Dorsolateral prefrontal cortex (tissue), 122 donors: ENCODE measurements at places on chromosomes 3 and 15. TPM values are rescaled to one million over a fixed set of nuclear protein-coding genes. Genes with fewer than 3 reads are reported as not detected.

The XYLB gene
- 13.0 TPM for total RNA-seq

The SLC22A14 gene
- total RNA-seq: 2.3 TPM

The ZKSCAN7 gene
- total RNA-seq: 5.8 TPM

The ERC2 gene
- 85.2 TPM for total RNA-seq

The GP9 gene
- not detected for total RNA-seq

The VPS8 gene
- total RNA-seq: 98.6 TPM

The TMEM207 gene
- not detected for total RNA-seq

The ZNF662 gene
- total RNA-seq: 13.6 TPM

The GOLGA8H gene
- total RNA-seq: not detected

The PML gene
- total RNA-seq: 30.6 TPM

The THAP10 gene
- 12.9 TPM for total RNA-seq

The NR2E3 gene
- not detected for total RNA-seq

The CCDC54 gene
- not detected for total RNA-seq

The MRAS gene
- total RNA-seq: 200 TPM

The OR5H14 gene
- not detected for total RNA-seq

The NMNAT3 gene
- total RNA-seq: 17.5 TPM

The PLSCR2 gene
- total RNA-seq: not detected

The TRH gene
- not detected for total RNA-seq

The PFN2 gene
- total RNA-seq: 202 TPM

The MESP1 gene
- total RNA-seq: 11.4 TPM

The RRP9 gene
- 11.9 TPM for total RNA-seq

The SCAANT1 gene
- not detected for total RNA-seq

The MST1R gene
- 0.59 TPM for total RNA-seq

The C3orf22 gene
- total RNA-seq: not detected

The GNB4 gene
- total RNA-seq: 16.7 TPM

The SLC12A1 gene
- total RNA-seq: 1.7 TPM

The SAXO2 gene
- 7.8 TPM for total RNA-seq
